ENCODE measurements at places on chromosomes 6 and 20.

DNA sequence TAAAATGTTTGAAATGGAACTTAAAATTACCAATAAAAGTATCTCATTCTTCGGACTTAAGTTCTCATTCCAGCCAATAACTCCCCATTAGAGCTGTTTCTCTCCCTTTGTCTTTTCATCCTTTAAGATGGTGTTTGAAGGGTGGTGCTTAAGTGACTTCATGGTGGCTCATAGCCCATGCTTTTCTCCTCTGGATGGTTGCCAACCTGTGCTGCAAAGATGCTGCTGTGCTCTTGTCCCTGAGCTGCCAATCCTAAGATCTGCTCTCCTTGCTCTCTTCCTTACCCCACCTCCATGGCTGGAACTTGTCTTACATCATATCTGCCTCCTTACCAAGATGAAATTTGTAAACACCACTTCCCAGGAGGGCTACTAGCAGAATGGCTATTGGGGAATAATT lies 31.6 kb upstream of the PNRC1 start:
- no peak for DNase-seq

GRCh38 chr6:85382541-85382940 lies 67.3 kb upstream of the NT5E start:
- no peak for DNase-seq

DNA sequence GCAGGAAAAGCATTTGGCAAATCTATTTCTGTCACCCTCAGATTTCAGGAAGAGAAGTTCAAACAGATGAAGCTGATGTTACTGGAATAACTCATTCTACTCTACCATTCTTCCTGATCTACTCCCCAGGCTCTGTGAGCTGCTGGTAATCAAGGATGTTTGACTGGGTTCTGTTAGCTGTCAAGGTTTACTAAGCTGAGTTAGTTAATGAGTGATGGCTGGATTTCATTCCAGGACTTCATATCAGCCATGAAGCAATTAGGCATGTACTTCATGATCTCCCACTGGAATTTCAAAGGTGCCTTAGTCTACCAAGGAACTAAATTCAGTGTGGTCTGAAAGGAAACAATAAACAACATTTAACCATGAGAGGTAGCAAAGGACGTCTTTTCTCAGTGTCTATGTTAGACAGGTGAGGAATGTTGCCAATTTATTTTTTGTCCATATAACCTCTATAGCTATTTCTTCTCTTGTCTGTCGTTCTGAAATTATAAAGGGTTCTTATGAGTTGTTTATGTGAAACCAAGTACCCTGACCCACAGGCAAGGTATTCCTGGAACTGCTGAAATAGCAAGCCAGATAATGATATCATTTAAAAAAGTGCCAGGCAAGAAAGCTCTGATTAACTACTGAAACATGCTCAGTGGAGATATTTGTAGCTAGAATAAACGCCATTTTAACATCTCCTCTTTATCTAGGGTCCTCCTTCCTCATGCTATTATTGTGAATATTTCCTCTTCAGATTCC lies 112.9 kb downstream of the BACH2 start:
- no peak for DNase-seq

DNA sequence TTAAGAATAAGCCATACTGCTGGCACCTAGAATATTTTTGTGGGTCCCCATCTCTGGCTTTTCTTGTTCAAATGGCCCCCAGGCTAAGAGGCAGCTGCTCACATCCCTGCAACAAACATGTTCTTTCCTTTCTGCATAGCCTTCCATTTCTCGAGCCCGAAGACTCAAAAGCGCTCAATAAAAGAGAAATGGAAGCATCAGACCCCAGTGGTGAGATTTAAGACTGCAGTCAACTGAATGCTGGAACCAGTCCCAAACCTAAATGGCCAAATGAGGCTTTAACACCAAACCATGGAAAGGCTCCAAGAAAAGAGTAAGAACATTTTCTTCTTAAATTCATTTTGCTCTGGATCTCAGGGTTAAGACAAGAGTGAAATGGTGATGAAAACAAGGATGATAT lies 122.1 kb upstream of the TRAF3IP2 start:
- DNase-seq = no peak

DNA sequence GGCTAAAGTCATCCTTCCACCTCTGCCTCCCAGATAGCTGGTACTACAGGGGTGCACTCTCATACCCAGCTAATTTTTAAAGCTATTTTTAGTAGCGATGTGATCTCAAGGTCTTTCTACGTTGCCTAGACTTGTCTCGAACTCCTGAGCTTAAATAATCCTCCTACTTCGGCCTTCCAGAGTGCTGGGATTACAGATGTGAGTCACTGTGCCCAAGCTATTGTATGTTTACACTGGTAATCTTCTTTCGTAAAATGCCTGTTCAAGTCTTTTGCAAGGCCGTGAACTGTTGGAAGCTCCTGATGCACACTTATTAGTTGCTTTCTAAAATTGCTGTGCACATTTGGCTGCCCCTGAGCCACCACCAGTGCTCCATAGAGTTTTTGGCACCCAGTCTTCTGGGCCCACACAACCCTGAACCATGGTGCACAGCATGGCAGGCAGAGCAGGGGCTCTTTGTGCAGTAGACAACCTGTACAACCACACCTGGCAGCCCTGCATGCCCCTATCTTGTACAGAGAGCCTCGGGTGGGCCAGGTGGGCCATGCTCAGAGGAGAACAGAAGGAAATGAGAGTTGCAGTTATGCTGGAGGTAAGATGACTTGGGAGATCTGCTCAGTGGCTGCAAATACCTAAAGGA lies 33.3 kb downstream of the PDRG1 start:
- DNase-seq = no peak

DNA sequence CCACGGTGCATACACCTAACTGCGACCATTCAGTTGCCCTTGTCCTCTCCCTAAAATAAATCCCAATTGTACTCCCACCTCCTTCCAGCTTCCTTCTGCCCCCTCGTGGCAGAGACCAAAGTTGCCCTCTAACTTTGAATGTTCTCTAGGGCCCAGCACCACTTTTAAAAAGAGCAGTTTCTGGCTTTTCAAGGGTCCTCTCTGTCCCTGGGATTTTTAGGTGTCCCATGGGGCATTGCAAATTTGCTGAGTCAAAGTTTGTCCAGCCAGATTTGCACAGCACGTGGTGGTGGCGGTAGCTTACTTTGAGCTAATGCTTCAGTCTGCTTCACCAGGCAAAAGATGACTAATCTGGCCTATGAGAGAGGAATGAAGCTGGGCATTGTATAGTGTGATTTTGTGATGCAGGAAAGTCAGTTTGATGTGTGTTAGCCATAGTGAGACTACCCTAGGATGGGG lies 100.2 kb downstream of the PERP start:
- DNase-seq = peak; percentile 14

DNA sequence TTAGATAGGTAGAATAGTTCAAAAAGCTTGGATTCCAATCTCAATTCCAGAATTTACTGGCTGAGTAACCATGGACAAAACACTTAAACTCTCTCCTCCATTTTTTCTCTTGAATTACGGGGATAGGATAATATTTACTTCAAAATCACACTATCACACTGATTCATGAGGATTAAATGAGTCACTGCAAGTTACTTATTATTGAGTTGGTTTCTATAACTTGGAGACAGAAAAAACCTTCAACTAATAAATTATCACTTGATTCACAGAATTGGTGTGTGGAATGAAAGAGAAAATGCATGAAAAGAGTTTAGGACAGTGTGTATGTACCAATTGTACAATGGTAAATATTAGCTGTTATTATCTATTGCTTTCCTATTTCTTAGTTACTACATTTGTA lies 585.2 kb downstream of the PHF3 start:
- no peak for DNase-seq

DNA sequence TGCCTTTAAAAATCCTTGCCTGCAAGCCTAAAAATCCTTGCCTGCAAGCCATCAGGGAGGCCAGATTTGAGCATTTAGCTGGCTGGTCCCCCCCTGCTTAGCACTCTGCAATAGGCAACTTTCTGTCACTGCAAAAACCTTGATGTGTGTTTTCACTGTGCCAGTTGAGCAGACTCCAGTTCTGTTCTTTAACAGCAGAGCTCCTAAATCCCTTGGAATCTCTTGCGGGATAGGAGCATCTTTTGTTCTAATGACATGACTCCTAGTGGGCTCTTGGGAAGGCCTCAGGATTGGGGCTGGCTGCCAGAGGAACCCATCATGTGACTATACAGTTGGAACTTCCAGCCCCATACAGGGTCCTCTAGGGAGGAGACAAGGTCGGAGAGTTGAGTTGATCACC lies 50.4 kb downstream of the FAM184A start:
- no peak for DNase-seq

DNA sequence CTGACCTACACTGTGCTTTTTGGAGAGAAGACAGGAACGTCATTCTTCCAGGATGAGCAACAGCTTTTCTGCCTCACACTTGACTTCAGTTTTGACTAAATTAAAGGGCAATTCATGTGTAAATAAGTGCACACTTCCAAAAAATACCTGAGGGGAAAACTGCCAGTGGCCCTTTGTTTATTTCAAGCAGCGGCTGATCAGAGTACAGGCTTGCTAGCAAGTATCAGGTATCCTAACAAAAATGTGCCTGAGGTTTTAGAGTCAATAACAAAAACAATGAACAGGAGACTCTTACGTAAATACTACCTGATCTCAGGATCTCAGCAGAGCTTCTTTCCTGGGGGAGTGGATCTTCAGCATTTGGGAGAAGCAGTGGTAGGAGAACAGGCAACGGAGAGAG lies 12.4 kb downstream of the LY86 start:
- DNase-seq = no peak

- DNase-seq = peak; percentile 81
These were observed 9.4 kb upstream of the HDDC2 start for GRCh38 chr6:125310994-125311649.

- no peak for DNase-seq
These were observed 117.2 kb upstream of the LY86 start for GRCh38 chr6:6471276-6471675.

DNA sequence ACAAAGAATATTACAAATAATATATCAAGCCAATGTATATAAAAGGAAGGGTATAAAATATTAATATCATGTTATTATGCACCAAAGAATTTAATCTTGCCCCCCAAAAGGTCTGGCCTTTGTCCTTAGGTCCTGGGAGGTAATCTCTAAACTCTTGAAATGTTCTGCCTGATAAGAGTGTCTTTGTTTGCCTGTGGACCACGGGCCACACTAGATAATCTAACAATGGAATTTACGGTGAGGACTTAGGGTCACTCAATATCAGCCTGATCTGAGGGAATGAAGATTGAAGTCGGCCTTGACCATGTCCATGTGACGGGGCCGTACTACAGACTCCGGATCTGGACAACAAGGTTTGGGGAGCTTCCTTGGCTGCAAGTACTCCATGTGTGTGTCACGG lies 42.9 kb downstream of the HUS1B start:
- DNase-seq = no peak

- DNase-seq = no peak
These were observed 38.0 kb downstream of the FRMD1 start for GRCh38 chr6:168040856-168041496.

DNA sequence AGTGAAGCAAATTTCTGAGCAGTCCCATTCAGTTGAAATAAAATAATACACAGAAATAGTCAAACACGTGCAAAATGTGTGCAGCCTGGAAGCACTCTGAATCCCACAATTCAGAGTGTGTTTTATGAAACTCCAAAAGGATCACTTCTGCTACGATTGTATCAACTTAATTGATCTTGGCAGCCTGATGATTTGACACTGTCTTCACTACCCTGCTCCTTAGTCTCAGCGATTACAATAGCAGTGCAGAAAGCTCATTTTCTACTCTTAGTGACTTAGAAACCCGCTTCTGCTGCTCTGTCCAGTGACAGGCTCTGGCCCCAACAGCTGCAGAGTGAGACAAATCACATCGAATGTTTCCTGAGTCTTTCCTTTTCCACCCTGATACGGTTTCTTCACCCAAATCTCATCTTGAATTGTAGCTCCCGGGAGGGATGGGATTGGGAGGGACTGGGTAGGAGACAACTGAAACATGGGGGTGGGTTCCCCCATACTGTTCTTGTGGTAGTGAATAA lies 16.2 kb upstream of the EMILIN3 start:
- no peak for DNase-seq

DNA sequence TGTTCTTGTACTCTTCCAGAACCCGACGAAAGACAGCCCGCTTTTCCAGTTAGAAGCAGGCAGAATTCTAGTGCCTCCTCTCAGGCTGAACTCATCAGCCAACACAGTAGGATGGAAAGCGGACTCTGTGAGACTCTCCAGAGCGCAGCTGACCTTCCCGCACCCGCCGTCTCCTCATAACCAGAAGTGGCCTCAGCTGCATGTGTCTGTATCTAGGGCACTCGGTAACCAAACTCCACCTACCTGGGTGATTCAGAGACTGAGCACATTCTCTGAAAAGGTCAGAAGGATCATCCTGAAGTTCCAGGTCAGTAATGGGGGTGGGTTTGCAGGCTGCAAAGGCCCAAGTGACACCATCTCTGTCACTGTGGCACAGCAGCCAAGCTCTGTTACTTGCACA lies 66.7 kb upstream of the NFATC2 start:
- DNase-seq = no peak

DNA sequence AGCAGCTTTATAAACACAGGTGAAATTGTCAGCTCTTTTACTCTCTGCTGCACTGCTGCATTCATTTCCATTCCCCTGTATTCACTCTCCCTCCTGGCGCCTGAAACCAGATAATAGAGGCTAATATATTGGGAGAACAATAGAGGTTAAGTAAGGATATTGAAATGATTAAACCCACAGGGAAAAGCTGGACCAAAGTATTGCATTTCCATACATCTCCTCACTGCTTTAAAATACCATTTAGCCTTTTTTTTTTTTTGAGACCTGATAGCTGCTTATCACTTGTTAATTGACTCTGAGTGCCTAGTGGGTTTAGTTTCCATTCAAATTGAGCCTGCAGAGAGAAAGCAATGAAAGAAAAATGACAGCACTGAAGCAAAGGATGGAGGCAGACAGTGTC lies 540.5 kb upstream of the IMPG1 start:
- no peak for DNase-seq

GRCh38 chr20:19428324-19428723 lies 215.9 kb downstream of the SLC24A3 start:
- DNase-seq = no peak

GRCh38 chr6:148565930-148566663 lies 180.7 kb upstream of the UST start:
- DNase-seq = no peak

DNA sequence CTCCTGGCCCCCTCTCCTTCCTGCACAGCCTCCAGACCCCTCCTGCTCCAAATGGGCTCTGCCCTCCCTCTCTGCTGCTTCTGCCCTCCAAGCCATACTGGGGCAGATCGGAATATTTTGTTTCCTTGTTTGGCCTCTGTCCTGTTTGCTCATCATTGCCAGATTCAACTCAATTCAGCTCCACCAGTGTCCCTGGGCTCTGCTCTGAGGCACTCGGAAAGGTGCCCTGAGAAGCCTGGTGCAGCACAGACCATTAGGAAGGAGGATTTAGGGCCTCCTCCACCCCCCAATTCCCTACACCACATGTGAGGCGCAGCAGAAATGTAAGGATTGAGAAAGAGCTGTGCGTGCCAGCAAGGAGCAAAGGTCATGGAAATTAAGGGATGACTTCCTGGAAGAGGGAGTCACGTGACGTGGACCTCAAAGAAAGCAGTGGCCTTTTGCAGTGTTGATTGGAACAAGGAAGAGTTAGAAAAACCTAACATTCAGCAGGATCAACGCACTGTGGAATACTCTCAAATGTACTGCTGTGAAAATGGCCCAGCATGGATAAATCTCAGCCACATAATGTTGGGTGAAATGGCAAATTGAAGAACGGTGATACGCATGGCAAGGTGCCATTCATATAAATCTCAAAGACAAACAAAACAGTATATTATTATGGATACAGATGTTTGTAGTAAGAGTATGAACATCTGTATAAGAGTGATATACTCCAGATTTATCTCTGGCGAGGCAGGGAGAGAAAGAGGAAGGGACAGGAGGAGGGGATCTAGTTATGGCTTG lies 229.5 kb upstream of the RNF24 start:
- no peak for DNase-seq
